ENCODE measurements at places on chromosomes 13 and 19.
A peak's percentile ranks its signal among the peaks of the same experiment; 100 is the strongest.

DNA sequence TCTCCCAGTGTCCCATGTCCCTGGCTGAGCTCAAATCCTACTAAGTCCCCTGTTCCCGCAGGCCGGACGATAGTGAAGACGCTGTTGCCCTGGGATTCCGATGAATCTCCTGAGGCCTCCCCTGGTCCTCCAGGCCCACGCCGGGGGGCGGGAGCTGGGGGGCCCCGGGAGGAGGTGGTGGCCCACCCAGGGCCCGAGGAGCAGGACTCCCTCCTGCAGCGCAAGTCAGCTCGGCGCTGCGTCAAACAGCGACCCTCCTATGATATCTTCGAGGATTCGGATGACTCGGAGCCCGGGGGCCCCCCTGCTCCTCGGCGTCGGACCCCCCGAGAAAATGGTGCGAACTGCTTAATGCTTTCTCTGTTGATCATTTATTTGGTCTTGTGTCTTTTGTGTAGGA lies 5.9 kb downstream of the KMT2B start:
- peaks cover 16% of the 10 kb centered on the region for H3K4me1 ChIP-seq
- no peaks in the 10 kb centered on the region for H3K27me3 ChIP-seq
- no peak for DNase-seq
- no peak overlapping the region for H3K27ac ChIP-seq

- peaks cover 99% of the 10 kb centered on the region for H3K36me3 ChIP-seq
- H3K27me3 ChIP-seq: no peaks in the 10 kb centered on the region
- peaks cover 6% of the 10 kb centered on the region for H3K4me1 ChIP-seq
Measured at GRCh38 chr19:52217576-52217975, 27.7 kb downstream of the PPP2R1A start.

- no peak for DNase-seq
- no peaks in the 10 kb centered on the region for H3K27me3 ChIP-seq
- H3K27ac ChIP-seq: peak overlapping the region; percentile 96
- H3K4me3 ChIP-seq: peak overlapping the region; percentile 98
Measured at GRCh38 chr13:21175656-21176214, 617 bp downstream of the SKA3 start.

- peaks cover 54% of the 10 kb centered on the region for H3K36me3 ChIP-seq
- DNase-seq: peak; percentile 10
Measured at GRCh38 chr19:45446295-45446694, 21.5 kb upstream of the FOSB start.

Measured in effector memory CD8-positive, alpha-beta T cell (primary cell).